ENCODE measurements at places on chromosomes 3 and 15. TPM values are rescaled to one million over a fixed set of nuclear protein-coding genes. Genes with fewer than 3 reads are reported as not detected.

CHRM5 gene
- total RNA-seq: not detected

DUOXA2 gene
- not detected for total RNA-seq

FES gene
- 17.4 TPM for total RNA-seq

SENP8 gene
- total RNA-seq: 1.9 TPM

FBXW12 gene
- total RNA-seq: not detected
